Tibial nerve (tissue), 4 donors: ENCODE measurements at places on chromosomes 16 and 17. TPM values are rescaled to one million over a fixed set of nuclear protein-coding genes. Genes with fewer than 3 reads are reported as not detected.

GRCh38 chr17:72789711-72790110 is 302.8 kb downstream of the SLC39A11 start:
- DNase-seq = no peak

DNA sequence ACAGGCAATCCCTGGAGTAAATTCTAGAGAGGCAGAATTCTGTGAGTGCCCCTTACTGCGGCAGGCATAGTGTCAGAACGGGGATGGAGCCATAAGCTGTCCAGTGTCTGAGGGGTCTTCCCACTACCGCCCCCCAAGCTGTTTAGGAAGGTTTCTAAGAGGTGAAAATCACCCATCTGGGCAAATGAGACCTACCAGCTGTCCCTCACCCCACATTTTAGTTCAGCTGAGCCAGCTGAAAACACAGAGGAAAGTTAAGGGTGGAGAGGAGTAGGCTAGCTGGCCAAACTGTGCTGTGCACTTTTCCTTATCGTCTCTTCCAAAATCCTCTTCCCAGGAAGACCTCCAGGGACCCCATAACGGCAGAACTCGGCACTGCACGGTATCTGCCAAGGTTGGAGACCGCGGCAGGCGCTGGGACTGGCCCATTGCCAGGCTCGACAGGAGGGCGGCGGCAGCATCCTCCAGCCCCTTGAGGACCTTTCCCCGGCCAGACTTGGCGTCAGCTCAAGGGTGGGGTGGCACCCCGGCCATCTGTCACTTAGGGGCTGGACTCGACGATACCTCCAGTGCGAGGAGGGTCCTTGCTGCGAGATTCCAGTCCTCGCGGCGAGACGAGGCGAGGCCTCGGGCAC is 955 bp downstream of the ACLY start:
- peak; percentile 33 for DNase-seq

DNA sequence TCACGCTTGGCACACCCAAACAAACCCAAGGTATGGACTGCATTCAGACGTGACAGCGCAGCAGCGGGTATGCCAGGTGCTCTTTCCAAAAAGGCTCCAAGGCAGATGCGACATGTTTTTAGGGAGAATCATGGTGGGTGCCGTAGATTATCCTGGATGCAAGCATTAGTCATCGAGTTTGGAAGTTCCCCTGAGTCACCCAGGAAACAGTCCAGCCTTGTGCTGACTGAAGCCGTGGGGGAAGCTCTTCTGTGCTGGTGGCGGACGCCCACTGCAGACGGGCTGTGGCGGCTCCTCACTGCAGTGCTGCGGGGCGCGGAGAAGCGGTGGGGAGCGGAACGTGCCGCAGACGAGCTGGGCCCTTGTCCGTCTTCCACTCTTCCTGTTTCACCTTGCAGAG is 13.9 kb downstream of the JPT2 start:
- no peak for DNase-seq

- no peak for DNase-seq
Observed at GRCh38 chr17:43741636-43742035, 17.0 kb downstream of the SOST start.

- no peak for DNase-seq
Observed at GRCh38 chr17:73956169-73956568, 247.3 kb upstream of the RPL38 start.

- peak; percentile 47 for DNase-seq
Observed at GRCh38 chr16:20918486-20919239, 18.1 kb downstream of the LYRM1 start.

CTCF gene
- 26.1 TPM for total RNA-seq

DNA sequence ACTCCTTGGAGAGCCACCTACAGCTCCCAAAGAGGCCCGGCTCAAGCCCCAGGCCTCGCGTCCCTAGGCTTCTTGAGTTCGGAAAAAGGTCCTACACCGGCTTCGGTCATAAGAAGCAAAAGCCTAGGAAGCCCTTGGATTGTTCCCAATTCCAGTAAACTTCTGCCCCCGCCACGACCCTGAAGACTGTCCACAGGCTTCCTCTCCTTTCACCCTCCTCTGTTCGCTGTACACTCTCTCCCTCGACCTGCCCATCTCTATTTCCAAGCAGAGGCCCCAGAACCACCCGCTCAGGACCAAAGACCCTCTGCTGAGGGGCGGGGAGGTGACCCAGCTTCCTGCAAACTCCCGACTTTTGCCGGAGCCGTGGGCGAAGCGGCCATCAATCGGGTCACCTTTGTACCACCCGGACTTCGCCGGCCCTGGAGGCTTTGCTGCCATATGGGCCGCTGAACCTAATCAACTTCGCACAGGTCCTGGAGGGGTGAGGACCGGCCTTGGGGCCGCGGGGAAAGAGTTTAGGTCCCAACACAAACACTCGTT is 2.7 kb downstream of the HOXB2 start:
- DNase-seq = no peak

DNA sequence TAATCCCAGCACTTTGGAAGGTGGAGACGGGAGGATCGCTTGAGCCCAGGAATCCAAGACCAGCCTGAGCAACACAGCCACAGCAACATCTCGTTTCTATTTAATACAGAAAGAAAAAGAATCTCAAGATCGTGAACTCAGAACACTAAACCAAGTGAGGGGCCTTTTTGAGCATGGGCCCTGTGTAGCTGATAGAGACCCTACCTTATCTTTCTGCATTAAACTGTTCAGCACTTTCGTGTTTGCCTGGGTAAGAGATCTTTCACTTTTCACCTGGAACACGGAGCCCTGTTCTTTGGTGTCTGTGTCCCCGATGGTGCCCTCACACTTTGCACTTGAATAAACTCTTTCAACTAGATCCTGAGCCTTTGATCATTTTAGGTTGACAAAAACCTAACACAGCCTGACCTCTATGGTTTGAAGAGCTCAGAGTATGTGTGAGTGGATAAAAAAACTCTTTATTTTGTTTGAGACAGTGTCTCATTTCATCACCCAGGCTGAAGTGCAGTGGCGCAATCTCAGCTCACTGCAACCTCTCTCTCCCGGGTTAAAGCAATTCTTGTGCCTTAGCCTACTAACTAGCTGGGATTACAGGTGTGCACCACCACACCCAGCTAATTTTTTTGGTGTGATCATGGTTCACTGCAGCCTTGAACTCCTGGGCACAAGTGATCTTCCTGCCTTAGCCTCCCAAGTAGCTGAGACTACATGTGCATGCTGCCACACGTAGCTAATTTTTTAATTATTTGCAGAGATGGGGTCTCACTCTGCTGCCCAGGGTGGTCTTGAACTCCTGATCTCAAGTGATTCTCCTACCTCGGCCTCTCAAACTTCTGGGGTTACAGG is 83.8 kb upstream of the GRIN2A start:
- DNase-seq = no peak

MILR1 gene
- 27.0 TPM for total RNA-seq

DNA sequence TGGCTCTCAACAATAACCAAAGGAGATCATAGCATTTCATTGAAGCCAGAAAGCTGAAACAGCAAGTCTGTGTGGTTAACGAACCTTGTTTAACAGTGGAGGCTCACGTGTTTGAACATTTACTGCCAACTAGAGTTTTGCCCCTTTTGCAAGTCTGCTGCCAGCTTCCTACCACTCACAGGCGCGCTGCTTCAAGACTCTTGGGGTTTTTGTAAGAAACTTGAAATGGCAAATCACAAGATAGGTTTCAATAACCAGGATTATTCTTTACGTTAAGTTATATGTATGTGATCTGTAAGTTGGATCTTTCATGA is 1.2 kb downstream of the SNTB2 start:
- DNase-seq = no peak

DNA sequence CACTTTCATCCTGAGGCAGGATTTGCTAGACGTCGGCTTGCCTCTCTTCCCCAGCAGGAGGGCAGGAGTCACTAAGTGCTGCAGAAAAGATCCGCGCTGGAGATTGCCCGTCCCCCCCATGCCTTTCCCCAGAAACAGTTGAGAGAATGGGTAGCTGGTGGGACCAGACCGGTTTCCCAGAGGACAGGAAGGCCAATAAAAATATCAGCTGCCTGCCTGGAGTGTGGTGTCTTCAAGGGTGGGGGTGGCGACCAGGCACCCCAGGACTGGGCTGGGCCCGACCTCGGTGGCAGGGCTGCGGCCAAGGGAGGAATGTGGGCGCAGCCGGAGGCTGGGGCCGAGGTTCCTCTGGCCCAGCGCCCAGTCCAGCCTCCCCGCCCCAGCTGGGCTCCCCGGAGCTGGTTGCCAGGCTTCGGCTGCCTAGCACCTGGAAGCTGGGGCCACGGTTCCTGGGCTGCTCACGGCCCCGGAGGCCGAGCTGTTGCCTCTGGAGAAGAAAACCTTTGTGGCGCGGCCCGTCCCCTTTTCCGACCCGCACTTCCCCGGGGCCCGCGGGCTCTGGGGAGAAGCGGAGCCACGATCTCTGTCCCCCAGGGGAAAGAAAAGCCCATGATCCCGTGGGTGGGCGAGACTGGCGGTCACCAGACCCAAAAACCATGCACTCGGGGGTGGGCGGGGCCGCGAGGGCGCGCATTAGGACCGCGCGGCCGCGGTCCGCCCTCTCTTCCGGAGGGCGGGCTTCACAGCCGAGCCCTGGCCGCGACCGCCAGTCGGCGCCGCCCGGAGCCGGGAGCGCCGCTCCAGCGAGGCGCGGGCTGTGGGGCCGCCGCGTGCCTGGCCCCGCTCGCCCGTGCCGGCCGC is at the start of gene TRAF4:
TRAF4 (plus strand) TSS at position 769 of the 861 bp plus-strand sequence. CDS start 102 bp downstream, outside the sequence.
- peak; percentile 72 for DNase-seq

TBX21 gene
- total RNA-seq = 1.9 TPM

GRAP gene
- 4.6 TPM for total RNA-seq

DNA sequence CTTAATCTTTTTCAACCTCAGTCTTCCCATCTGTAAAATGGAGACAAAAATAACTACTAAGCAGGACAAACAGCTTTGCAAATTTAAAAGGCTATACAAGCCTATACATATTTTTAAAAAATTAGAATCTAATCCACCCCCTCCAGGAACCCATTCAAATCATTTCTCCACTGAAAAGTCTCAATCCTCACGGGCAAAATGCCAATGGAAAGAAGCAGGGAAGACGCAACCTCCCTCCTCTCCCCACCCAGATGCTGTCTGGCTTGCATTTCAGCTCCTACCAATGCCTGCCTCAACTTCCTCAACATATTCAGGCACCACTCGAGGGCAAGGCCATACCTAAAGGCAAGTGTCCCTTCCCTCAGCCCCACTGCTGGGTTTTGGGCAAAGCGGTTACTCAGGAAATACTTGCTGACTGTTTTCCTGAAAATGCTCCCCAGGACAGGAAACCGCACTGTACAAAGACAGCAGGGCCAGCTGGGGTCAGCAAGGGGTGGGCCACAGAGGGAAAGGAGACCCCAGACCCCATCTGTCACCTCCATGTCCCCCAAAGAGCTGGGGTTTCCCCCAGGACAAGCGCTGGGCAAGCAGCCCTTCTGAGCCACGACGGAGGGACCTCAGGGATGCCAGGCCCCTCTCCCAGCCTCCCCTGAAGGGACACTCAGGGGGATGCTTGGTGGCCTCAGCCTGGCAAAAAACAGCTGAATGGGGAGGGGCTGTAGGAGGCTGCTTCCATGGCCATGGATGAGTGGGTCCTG is 47.7 kb upstream of the DOC2B start:
- DNase-seq = no peak

DNA sequence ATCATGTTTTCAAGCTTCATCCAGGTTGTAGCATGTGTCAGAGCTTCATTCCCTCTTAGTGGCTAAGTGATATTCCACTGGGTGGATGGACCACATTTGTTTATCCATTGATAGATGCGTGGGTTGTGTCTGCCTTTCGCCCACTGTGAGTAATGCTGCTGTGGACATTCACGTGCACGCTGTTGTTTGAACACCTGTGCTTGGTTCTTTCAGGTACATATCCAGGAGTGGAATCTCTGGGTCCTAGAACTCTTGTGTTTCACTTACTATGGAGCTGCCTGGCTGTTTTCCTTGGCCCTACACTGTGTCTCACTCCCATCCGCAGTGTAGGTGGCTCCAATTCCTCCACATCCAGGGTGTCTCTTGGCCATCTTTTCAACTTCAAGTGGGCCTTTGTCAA is 224.2 kb downstream of the C16orf95 start:
- DNase-seq = no peak

KRT27 gene
- total RNA-seq = not detected

PEMT gene
- 80.8 TPM for total RNA-seq
